Pulmonary artery endothelial cell (primary cell): ENCODE measurements at places on chromosomes 2 and 18.

GRCh38 chr2:241868661-241869081, 858 bp upstream of the RTP5 start:
- no peak for DNase-seq

- DNase-seq: no peak
These were observed 2.7 kb upstream of the CCBE1 start for GRCh38 chr18:59699750-59700534.

DNA sequence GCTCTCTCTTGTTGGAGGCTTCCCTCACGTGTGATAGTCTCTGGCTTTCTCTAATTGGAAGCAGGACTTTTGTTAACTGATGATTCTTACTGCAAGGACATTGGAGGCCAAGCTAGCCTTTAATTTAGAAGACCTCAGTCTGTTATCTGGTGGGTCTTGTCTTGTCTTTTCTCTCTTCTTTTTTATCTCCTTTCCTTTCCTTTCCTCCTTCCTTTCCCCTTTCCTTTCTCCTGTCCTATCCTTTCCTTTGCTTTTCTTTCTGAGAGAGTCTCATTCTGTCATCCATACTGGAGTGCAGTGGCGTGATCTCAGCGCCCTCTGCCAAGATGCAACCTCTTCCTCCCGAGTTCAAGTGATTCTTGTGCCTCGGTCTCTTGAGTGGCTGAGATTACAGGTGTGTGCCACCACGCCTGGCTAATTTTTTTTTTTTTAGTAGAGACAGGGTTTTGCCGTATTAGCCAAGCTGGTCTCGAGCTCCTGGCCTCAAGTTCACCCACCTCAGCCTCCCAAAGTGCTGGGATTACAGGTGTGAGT, 18.1 kb downstream of the CCNYL1 start:
- no peak for DNase-seq

GRCh38 chr18:55539240-55539639, 48.8 kb downstream of the TCF4 start:
- DNase-seq: no peak

GRCh38 chr2:26355038-26355995, 8.7 kb upstream of the ADGRF3 start:
- DNase-seq: no peak

DNA sequence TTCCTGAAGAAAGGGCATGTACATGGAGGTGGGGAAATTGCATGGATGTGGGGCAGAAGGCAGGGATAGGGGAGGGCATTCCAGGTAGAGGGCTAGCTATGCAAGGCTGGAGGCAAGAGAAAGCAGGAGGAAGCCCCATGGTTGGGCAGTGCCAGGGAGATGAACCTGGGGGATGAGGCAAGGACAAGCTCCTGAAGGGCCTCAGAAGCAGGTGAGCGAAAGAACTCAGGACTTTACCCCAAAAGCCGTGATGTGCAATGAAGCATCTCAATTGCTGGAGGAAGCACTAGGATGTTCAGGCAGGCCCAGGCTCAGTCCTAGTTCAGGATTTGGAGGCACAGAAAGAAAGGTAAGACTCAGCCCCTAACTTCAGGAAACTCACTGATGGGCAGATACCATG, 117.0 kb upstream of the EPAS1 start:
- DNase-seq: no peak

DNA sequence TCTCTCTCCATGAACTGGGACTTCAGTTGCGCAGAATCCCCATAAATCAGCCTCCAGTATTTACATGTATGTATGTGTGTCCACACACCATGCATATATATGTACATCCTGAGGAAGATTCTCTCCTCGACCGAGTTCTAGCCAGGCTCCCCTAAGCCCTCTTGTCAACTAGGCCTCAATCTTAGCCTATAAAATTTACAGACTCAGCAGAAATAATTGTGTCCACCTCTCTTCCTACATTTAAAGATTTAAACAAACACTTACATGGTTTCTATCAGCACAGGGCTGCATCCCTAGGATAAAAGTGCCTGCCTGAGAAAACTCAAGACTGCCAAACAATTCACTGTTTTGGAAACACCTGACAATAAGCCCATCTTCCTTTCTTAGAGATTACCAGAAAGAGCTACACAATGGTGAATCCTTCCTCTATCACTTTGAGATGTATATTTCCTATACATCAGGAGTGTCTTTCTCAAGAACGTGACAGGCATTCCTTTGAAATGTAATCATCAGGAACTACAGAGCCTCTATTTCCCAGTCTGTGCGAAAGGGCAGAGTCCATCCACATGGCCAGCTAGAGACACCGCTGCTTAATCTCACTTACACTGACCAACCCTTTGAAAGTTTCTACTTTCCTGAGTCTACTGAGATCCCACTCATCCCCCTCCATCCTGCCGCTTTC, 39.5 kb downstream of the ZNF519 start:
- DNase-seq: no peak

DNA sequence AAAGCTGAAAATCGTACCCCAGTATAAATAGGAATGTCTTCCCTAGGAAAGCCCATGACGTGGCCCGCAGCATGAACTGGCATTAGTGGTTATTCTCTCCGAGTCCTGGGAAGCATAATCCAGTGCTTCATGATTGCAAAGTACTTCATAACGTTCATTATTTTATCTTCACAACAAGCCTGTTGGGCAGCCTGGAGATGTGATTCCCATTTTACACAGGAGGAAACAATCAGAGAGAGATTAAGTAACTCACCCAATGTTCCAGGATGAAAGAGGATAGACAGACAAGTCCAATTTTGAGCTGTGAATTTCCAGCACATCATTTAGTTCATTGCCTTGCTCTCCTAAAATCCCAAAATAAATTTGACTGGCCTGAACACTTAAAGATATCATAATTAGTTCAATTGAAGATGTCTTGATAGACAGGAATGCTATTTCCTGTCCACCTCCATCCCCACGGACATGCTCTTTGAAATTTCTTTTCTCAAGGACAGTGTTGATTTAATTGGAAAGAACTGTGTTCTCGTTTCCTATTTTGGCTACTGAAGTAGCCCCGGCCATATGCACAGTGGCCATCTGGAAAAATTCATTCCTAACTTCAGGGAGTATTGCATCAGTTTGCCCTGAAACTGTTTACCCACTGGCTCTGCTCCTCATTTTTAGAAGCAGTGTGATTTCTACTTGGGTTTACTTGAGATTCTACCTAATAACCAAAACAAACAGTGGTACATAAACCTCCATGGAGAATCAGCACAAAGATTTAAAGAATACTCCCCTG, 93.9 kb downstream of the VWC2L start:
- DNase-seq: no peak

- no peak for DNase-seq
These were observed 633 bp upstream of the ILKAP start for GRCh38 chr2:238203973-238204683.

DNA sequence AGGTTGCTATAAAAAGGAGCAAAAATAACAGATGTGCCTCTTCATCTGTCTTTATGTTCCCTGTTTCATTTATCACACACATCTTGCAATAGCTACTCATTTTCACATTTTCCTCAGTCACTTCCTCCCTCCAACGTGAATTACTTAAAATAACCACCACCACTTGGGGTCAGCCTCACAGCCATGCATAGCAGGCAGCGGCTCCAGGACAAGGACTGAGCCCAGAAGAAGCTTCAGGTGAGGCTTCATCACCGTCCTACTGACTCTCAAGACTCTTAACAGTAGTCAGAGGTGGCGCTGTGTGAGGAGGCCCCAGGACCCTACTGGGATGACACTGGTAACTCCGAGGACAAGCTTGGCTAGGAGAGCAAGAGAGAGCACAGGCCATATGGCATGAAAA, 15.5 kb upstream of the ST8SIA5 start:
- DNase-seq: no peak

- no peak for DNase-seq
These were observed 115.1 kb upstream of the NCK2 start for GRCh38 chr2:105629634-105630033.

DNA sequence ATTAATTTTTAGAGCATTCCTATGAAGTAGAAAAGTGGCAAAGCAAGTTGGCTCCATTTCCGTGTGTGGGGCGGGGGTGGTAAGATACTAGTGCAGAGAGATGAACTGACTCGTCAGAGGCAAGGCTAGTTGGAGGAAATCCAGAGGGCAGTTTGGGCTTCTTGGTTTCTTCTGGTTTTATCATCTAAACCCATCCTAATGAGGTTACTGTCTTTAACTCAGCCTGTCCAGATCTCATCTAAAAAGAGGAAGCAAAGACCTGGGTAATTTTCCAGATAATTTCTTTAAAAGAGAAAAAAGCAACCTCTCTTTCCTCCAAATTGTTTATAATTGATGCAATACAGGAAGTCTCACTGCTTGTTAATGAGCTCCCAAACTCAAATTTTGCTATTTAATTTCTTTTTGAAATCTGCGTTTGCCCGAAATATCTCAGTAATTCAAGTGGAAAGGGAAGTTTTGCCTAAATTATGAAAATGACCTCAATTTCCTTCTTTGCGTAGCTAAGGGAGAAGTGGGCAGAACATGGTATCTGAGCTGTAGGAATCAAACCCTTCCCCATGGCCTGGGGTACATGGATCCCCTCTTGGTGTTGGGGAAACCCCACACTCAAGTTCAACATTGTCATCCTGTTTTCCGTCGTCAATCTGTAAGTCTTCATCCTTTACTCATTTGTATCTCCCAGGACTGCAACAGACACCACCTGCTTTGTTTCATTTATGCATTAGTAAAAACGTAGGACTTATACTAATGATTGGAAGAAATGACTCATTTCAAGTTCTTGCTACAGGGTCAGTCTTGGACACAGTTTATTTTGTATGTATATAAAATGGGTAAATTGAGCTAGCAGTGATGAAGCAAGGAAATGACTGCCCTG, 89.1 kb upstream of the KLF7 start:
- DNase-seq: no peak

GRCh38 chr2:226683196-226683595, 116.4 kb downstream of the IRS1 start:
- no peak for DNase-seq

DNA sequence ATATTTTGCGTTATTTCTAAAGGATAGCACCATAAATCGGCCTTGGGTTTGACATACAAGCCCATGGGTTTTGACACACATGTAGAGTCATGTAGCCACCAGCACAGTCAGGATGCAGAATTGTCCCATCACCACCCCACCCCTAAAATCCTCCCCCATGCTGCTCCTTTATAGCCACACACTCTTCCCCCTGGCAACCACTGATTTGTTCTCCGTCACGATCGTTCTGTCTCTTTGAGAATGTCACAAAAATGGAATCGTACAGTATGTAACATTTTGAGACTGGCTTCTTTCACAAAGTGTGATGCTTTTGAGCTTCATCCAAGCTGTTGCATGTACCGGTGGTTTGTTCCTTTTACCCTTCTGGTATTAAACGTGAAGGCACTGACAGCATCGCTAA, 39.1 kb downstream of the CRACDL start:
- DNase-seq: no peak

GRCh38 chr2:74424995-74425406, 3.5 kb downstream of the WDR54 start:
- DNase-seq: no peak

DNA sequence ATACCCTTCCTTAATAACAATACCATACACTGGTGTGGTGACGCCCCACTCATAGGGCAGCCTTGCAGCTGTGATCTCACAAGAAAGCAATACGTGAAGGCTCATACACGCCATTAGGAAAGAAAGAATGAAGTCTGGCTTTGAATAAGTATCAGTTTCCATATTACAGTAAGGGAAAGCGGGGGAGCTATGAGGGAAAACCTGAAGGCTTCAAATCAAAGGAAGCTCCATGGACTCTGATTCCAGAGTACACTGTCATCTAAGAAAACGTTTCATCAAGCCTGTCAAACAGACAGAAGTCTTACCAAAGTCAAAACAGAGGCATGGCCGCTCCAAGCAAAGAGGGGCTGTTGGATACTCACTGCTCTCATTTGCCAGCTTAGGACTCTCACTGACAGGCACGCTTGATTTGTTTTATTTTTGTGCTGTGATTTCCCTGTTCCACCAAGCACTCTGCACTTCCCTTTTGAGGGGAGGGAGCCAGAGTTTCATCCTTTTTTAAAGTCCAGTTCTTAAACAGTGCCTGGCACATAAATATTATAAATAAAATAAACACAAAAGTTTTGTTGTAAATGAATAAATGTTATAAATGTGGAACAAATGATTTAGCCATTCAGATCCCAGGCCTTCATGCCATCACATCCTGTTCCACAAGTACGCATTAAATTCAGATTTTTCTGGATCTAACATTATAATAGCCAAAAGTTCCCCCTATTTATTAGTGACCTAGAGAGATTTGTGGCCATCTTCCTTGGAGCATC, 221.2 kb downstream of the PIEZO2 start:
- DNase-seq: no peak

- no peak for DNase-seq
These were observed 611 bp downstream of the TCF7L1 start for GRCh38 chr2:85133751-85134254.

DNA sequence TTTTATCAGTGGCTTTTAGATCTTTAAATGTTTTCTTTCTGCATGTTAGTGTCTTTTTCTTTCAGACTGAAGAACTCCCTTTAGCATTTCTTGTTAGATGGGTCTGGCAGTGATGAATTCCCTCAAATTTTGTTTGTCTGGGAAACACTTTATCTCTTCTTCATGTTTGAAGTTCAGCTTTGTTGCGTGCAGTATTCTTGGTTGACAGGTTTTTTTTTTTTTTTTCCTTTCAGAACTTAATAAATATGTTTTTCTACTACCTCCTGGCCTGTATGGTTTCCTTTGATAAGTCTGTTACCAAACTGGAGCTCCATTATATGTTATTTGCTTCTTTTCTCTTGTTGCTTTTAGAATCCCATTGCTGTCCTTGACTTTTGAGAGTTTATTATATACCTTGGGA, 89.8 kb upstream of the ACKR3 start:
- DNase-seq: no peak

DNA sequence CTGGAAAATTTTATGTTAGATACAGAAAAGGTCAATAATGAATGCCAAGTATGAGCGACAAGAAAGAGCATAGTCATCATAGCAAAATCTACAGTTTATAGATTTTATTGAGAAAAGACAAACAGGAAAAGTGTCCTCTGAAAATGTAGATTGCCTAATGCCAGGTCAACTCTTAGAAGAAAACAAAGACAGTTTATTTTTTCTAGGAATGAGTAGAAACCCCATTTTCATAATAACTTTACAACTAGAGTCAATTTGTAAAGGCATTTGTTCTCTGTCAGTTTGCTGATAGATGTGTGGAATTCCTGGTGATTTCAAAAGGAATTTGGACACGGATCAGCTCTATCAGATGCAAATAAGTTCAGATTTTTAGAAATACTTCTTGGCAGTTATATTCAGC, 16.6 kb downstream of the CDH7 start:
- DNase-seq: no peak

DNA sequence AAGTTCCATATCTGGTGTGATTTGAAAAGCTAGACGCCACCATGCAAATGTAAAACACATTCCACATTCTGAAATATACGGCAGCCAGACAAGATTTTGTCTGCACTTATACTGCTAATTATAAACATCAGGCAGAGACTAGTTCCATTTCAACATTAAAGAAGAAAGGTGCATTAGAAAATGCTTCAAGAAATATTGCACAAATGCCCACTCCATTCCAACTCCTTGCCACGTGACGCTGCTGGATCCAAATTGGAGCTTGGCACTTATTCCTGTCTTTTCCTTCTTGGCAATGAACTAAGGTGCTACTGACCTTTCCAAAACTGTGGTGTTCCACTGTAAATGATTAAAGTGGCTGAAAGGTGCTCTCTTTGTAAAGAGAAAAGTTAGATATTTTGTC, 6.3 kb downstream of the COL6A3 start:
- DNase-seq: no peak

GRCh38 chr2:49917654-49918053, 763.3 kb upstream of the FSHR start:
- no peak for DNase-seq

- DNase-seq: no peak
These were observed 143.6 kb upstream of the EPHA4 start for GRCh38 chr2:221715523-221716247.
